Body of pancreas (tissue), 4 donors: ENCODE measurements at places on chromosomes 3 and 15. TPM values are rescaled to one million over a fixed set of nuclear protein-coding genes. Genes with fewer than 3 reads are reported as not detected.

RTP1 gene
- total RNA-seq, result not detected

THSD4 gene
- 16.1 TPM for total RNA-seq

PLOD2 gene
- 24.4 TPM for total RNA-seq

GOLGA6L10 gene
- 10.2 TPM for total RNA-seq

CCDC54 gene
- total RNA-seq, result not detected

HCLS1 gene
- total RNA-seq, result 17.1 TPM

CSTA gene
- total RNA-seq, result not detected

ELL3 gene
- total RNA-seq, result 4.9 TPM

CHST13 gene
- total RNA-seq, result 2.3 TPM

CIP2A gene
- total RNA-seq, result 3.6 TPM

NANOGP8 gene
- 1.6 TPM for total RNA-seq

ACKR4 gene
- total RNA-seq, result 1.3 TPM

GOLGB1 gene
- total RNA-seq, result 46.4 TPM

SETD2 gene
- 70.2 TPM for total RNA-seq

ANKRD63 gene
- not detected for total RNA-seq

LRRIQ4 gene
- total RNA-seq, result not detected

PLA1A gene
- not detected for total RNA-seq

MCCC1 gene
- total RNA-seq, result 50.8 TPM

CELSR3 gene
- 0.66 TPM for total RNA-seq

CTXN2 gene
- 0.52 TPM for total RNA-seq

PRR20G gene
- not detected for total RNA-seq

BFSP2 gene
- not detected for total RNA-seq

DNAH12 gene
- total RNA-seq, result 0.52 TPM

PEX5L gene
- total RNA-seq, result 13.2 TPM

INSYN1 gene
- total RNA-seq, result 1.3 TPM

SLC30A4 gene
- total RNA-seq, result 2.0 TPM
